Karpas-422 (cell line): ENCODE measurements at places on chromosomes 13 and 19.

GRCh38 chr13:73018336-73018735 lies 40.5 kb upstream of the KLF5 start:
- no peak for DNase-seq

GRCh38 chr19:4342615-4343369 lies 570 bp upstream of the MPND start:
- DNase-seq = peak; percentile 99

DNA sequence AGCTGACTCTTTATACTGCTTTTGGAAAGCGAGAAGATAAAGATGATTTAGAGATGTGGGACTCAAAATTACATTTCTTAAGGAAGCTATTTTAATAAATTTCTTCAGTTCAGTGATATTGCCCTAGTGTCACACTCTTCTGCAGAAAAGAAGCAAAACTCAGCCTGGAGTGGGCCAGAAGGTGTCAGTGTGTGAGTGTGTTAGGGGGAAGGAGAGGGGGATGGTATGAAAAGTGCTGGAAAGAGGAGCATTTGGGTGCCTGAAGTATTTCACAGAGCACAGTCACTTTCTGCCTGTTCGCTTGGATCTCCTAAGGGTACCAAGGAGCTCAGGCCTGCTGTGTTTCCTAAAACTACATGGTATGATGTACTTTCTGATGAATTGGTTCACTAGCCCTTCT lies 84.5 kb upstream of the FRY start:
- DNase-seq = no peak

DNA sequence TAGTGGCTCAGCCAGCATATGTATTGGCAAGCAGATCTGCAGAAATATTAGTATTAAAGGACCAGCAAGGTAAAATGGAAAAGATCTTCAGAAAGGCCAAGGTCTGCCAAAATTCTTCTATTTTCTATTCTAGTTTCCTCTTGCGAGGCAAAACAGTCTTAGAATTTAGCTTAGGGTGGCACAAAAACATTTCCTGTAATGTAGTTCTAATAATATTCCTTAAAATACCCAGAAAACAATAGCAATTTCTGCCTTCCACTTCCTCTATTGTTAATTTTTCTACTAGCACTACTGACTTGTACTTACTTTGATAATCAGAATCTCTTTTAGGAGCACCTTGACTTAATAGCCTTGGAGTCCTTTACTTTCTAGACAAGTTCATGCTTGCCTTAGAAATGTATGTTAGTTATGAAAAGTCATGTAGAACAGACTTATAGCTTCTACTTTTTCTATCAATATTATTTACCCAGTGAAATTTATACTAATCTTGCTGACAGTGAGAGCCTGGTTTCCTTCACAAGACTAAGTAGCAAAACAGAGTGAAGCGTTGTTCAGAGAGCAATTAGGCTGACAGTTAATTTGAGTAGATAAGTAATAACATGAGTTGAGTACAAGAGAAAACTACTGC lies 23.9 kb upstream of the LPAR6 start:
- no peak for DNase-seq

DNA sequence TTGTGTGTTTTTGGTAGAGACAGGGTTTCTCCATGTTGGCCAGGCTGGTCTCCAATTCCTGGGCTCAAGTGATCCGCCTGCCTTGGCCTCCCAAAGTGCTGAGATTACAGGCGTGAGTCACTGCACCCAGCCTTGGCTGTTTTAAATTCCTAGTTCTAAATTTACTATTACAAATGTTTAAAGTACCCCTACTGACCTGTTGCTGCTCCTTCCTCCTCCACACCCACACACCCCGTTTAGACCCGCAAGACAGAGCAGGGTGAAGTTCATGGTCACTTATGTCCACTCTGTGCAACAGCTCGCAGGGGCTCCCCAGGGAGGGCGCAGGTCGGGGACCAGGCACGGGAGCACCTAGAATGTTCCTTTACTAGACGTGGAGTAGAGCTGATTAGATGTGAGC lies 28.7 kb downstream of the TMEM161A start:
- no peak for DNase-seq

DNA sequence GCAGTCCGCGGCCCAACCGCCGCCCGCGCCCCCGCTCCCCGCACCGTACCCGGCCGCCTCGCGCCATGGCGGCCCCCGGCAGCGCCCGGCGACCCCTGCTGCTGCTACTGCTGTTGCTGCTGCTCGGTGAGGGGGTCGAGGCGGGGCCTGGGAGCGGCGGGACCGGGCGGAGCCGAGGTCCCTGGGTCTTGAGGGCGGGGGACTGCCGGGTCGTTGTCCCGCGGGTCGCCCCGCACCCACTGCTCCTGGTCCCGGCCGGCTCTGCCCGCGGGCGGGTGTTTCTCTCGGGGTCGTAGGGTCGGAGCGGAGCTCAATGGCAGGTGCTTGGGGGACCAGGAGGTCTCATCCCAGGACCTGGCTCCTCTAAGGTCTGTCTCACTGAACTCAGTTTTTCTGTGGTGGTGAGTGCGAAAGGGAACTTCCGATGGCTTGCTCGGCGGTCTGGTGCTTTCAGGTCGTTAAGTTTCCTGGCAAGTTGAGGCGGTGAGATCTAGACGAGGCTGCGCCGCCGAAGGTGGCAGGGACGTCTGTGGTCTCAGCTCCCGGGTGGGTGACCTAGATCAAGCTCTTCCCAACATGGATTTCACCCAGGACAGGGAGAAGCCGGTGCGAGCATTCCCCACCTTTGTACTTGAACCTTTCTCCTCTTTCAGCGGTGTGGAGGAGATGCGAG lies 467 bp downstream of the LAMP1 start:
- peak; percentile 74 for DNase-seq

- DNase-seq = no peak
These were observed 10.1 kb upstream of the SOX1 start for GRCh38 chr13:112056739-112057438.

GRCh38 chr13:74114641-74115040 lies 19.6 kb downstream of the KLF12 start:
- DNase-seq = no peak

GRCh38 chr13:60646620-60647019 lies 249.6 kb downstream of the TDRD3 start:
- DNase-seq = no peak

GRCh38 chr19:58229255-58229639 lies 533 bp downstream of the ZNF544 start:
- peak; percentile 63 for DNase-seq

DNA sequence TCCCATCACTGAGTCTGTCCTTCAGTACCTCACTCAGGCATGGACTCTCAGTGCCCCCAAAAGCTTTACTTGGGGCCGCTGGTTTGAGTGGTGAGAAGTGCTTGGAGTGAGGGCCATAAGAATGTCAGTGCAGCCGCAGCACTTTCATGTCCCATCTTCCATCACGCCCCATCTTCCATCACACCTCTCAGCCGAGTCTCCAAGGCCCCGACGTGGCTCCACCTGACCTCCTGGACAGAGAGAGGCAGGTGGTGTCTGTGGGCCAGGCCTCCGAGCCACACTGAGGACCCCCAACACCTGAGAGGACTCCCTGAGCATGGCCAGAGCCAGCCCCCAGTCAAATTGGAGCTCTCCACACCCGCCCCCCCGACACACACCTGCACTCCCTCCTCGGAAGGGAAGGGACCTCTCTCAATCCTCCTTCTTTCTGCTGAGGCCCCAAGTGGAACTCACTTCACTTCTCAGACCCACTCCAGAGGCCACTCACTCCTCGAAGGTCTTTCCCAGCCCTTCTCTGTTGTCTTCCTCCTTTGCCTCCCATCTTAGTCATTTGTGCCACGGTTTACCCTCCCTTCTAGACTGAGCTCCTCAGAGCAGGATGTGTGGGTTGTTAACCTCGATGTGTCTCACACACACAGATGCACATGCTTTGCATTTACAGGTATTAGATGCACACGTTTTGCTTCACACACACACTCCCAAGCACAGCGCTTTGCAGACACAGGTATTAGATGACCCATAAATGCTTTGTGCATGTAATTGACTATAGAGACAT lies 65.7 kb upstream of the ATP12A start:
- DNase-seq = no peak

DNA sequence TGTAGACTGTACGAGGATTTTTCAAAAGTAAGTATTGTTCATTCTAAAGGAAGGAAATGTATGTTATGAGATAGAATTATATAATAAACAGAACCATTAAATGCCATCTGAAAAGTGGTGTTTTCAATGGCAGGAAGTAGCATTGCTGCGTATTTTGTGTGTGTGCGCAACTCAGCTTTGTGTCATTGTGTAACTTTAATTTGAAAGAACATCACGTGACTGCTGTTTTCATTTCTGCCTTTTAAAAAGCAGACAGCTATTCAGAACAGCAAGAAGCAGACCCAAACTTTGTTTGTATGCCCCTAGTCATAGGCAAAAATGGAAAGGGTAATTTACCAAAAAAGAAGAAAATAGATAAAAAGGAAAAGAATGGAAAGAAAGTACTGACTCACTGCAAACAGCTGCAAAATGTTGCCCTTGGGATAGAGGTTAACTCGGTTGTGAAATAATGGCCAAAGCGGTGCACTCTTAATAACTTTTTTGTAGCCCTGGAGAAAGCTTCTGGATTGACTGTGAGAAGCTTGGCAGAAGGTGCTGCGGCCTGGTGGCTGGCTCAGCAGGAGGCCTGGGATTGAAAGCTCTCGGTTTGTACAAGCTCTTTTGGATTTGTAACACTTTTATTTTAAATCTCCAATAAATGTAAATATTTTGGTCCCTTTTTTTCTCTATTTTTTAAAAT lies 97.3 kb downstream of the GGACT start:
- DNase-seq = no peak

- no peak for DNase-seq
These were observed 1551.9 kb downstream of the EFNB2 start for GRCh38 chr13:104983601-104984000.

DNA sequence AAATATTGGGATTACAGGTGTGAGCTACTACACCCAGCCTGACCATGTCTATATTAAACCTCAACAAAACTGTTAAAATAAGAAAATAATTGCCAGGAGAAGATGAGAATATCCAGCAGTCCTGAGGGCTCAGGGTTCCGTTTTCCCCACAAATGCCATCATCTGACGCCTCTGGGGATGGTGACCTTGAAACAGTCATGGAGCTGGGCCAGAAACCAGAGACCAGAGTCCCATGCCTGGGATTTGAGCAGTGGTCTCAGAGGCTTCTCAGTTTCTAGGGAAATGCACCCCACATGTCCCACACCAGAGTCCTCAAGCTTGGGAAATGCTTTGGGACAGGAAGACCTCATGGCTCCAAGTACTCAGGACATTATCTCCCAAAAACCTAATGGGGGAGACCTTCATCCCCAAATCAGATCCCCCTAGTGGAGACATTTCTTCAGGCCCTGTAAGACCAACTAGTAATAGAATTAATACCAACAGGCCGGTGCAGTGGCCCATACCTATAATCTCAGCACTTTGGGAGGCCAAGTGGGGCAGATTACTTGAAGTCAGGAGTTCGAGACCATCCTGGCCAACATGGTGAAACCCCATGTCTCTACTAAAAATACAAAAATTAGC lies 2.9 kb upstream of the MAP1S start:
- DNase-seq = peak; percentile 67

GRCh38 chr13:44905556-44905955 lies 83.7 kb downstream of the NUFIP1 start:
- DNase-seq = no peak

DNA sequence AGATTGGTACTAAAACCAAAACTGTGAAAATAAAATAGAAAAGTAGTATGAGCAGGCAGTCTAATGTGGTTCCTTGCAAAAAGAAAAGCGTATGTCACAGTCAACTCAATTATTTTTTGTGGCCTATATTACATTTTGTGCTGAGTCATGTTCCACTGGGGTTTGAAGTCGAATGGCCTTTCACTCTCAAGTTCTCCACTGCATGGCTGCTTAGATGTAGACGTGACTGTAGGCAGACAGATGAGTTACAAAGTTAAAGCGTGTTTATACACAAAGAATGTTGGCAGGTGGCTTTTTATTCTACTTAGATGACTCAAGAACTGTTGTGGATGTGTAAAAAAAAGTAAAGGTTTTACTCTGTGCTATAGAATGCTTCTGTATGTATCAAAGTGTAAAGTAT lies 133.9 kb downstream of the SLITRK6 start:
- DNase-seq = no peak

DNA sequence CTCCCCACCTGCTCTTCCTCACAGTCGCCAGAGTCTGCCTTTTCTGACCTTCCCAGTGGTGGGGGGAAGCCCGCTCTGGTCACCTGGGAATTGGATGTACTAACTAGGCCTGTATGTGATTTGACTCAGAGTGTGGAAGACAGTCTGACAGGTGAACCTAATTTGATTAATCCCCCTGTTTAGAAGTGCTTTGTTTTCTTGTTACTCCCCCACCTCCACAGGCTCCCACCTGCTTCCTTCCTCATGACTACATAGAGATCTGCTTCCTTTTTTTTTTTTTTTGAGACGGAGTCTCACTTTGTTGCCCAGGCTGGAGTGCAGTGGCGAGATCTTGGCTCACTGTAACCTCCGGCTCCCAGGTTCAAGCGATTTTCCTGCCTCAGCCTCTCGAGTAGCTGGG lies 44.0 kb downstream of the COG3 start:
- no peak for DNase-seq

GRCh38 chr13:101149735-101150384 lies 266.4 kb downstream of the NALCN start:
- DNase-seq = peak; percentile 84

DNA sequence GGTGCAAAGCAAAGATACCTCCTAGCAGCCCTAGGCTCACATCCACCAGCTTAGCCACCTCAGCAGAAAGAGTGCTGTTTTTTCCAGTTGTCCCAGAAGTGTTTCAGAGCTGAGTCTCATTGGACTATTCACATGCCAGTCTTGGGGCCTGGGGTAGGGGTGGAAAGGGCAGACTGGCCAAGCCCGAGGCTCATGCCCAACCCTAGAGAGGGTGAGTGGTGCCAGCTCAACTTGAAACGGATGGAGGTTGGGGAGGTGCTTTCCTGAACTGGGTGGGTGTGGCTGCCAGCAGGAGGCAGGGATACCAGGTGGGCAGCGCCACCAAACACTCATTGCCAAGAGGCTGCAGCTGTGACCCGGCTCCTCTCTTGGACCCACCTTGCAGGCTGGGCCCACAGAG lies 116.9 kb downstream of the DPF1 start:
- no peak for DNase-seq

DNA sequence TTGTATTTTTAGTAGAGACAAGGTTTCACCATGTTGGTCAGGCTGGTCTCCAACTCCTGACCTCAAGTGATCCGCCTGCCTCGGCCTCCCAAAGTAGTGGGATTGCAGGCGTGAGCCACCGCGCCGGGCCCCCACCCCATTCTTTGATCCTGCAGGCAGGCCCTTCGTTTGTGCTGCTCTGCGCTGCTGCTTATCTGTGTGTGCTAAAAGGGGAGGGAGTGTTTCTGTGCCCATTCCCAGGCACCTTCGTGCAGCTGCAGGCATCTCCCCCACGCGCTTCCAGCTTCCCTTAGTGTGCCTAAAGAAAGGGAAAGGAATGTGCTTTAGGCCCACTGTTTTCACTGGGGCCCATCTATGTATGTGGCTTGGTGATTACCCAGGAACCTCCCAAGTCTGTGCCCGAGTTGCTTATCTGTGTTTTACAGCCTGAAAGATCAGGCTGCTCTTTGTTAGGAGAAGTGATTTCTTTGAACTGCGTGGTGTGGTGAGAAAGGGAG lies 27.2 kb downstream of the EPN1 start:
- no peak for DNase-seq

- peak; percentile 83 for DNase-seq
These were observed 316.8 kb downstream of the DLEU7 start for GRCh38 chr13:50526661-50527071.

- DNase-seq = no peak
These were observed 6.9 kb downstream of the CHAF1A start for GRCh38 chr19:4409123-4409933.

GRCh38 chr13:110405597-110406450 lies 98.7 kb downstream of the COL4A2 start:
- no peak for DNase-seq
